Endothelial cell (in vitro differentiated cells): ENCODE measurements at places on chromosomes 1 and 21. TPM values are rescaled to one million over a fixed set of nuclear protein-coding genes. Genes with fewer than 3 reads are reported as not detected.

Gene TMCC2
- 5.6 TPM for total RNA-seq

Gene SLC22A15
- total RNA-seq = 21.9 TPM

Gene TNNT2
- 3.3 TPM for total RNA-seq

Gene AQP10
- not detected for total RNA-seq

Gene PRR9
- not detected for total RNA-seq

- peak; percentile 4 for DNase-seq
Observed at GRCh38 chr1:234427950-234428646, 50.9 kb downstream of the TARBP1 start.

DNA sequence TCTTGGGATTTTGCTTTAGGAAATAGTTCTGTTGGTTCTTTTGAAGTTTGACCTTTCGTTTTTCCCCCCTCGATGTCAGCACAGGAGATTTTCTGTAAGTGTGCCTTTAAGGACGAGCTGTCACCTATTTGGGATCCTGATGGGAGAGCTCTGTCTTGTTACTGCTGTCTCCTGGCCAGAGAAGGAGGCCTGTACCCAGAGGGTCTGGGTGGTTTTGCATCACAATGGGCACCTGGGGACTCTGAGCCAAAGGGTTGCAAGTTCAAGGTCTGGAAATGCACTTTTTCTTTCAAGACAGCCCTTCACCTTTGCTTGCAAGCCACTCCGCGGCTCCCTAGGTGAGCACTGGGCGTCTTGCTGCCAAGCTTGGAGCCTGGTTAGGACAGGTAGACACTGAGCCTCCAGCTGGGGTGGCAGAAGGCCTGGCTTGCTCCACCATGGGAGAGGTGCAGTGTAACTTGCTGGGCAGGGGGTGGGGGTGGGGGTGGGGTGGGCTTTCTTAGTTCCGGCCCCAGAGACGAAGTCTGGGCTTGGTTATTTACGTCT is 2.9 kb downstream of the AJAP1 start:
- no peak for DNase-seq

DNA sequence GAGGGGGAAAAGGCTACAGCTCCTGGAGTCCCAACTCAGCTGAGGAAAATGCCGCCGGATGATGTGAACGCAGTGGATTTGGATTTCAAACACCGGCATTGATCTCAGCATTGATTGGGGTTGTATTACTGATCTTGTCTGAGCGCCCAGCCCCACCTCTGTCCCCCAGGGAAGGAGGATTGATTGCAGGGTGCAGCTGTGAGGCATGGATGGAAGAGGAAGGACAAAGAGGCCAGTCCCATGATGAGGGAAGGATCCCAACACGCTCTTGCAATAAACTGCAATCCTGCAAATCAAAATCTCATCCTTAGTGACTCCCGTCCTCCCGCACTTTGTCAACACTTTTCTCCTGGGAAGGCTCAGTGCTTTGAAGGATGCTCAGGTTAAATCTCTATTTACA is 242.3 kb upstream of the PROX1 start:
- no peak for DNase-seq
